ENCODE measurements at places on chromosomes 7 and 10.

DNA sequence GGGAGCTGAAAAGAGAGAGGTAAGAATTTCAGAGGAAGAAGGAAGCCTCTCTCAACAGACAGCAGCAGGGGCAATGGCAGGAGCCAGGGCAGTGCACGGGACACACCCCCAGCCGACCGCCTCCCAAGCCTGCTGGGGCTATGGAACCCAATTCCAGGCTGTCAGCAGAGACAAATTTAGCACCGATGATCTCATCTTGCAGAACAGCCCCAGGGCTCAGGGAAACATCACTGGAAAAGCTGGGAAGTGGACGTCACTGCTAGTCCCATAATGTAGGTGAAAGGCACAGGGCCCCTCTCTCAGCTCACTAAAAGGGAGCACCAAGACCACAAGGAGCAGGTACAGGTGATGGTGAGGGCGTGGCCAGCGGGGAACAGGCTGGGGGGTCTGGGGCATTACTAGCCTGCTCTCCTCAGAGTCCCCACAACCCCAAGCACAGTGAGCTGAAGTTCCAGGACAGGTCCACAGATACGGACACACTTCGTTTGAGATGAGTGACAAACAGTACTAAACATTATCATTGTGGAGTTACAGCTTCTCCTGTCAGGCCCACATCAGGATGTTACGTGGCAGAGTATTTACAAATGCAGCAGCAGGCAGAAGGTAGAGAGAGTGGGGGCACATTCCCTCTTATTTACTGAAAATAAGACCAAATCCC lies 103.7 kb downstream of the PLXNA4 start:
- no peaks in the 10 kb centered on the region for H3K36me3 ChIP-seq
- no peak for DNase-seq
- H3K27ac ChIP-seq, result no peak overlapping the region
- no peak overlapping the region for H3K4me3 ChIP-seq

- no peak overlapping the region for H3K4me3 ChIP-seq
- H3K4me1 ChIP-seq, result no peaks in the 10 kb centered on the region
These were observed 415.3 kb upstream of the PRKCQ start for GRCh38 chr10:6995341-6995740.

GRCh38 chr7:69412331-69413146 lies 185.7 kb upstream of the AUTS2 start:
- DNase-seq, result no peak
- no peak overlapping the region for H3K4me3 ChIP-seq
- H3K36me3 ChIP-seq, result no peaks in the 10 kb centered on the region
- H3K27ac ChIP-seq, result no peak overlapping the region
- H3K27me3 ChIP-seq, result no peaks in the 10 kb centered on the region

GRCh38 chr7:34869057-34869456 lies 168.2 kb downstream of the DPY19L1 start:
- H3K36me3 ChIP-seq, result no peaks in the 10 kb centered on the region
- H3K27ac ChIP-seq, result no peak overlapping the region
- DNase-seq, result peak; percentile 55
- no peaks in the 10 kb centered on the region for H3K27me3 ChIP-seq
- no peak overlapping the region for H3K4me3 ChIP-seq

DNA sequence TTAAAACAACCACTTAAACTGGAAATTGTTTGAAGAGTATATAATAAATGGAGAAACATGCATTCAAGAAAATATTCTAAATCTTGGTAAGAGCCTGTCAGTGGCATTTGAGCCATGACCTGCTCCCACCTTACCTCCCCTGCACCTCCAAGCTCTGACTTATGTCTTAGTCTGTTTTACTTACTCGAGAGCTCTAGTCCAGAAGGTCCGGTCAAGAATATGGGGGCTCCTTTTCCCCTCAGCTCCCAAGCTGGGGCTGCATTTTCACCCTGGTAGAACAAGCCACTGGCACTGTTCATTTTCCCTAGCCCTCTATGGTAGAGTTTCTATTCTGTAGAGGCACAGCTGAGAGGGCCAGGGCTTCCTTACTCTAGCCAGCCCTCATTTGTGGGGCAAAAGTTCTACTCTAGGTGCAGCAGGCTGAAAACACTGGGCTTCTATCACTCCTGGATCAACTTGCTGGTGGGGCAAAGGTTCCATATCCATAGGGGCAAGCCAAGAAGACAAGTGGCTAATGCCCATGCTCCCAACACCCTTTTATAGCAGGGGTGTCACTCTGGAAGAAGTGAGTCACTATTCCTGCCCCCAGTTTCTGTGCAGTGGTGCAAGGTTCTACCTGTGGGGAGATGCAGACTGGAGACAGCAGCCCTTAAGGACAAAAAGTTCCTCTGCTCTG lies 40.6 kb downstream of the ZNF438 start:
- H3K36me3 ChIP-seq, result no peaks in the 10 kb centered on the region
- H3K27ac ChIP-seq, result no peak overlapping the region
- H3K4me3 ChIP-seq, result no peak overlapping the region
- H3K4me1 ChIP-seq, result peaks cover 3% of the 10 kb centered on the region

DNA sequence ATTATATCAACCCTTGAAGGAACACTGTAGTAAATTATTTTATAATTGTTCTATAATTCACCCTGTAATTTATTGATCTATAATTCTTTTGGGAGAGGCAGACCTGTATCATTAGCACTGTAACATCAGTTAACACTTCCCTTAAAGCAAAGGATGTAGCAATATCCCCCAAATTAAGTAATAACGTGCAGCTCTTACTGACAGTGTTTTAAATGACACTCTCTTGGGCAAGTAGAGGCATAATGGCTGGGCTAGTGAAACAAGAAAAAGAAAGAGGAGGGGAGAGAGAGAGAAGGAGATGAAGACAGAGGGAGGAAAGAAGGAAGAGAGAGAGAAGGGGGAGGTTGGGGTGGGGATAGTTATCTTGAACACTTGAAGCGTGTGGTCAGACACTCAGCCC lies 161.0 kb upstream of the RNF32 start:
- H3K4me1 ChIP-seq, result no peaks in the 10 kb centered on the region
- DNase-seq, result no peak
- no peak overlapping the region for H3K4me3 ChIP-seq

DNA sequence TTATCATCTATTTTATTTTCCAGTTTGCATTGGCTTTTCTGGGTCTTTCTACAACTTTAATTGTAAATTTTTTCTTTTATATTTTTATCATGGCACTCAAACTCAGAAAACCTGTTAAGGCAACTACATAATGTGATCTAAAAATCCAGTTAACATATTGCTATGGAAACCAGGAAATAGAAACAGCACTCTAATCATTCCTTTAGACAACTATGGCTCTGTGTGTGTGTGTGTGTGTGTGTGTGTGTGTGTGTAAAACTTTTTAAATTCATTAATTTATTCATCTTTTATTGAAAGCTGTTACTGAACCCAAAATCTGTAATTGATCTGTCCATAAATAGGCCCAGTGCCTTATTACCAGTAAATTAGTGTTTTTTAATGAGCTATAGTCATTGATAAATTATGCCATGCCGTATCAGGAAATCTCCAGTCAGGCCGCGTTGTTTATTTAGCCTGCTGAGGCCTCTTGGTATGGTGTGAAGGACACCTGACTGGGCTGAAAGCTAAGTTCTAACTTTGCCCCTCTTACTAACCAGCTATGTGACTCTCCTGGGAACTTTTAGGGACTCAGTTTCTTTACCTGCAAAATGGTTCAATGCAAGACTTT lies 1.5 kb upstream of the MET start:
- no peaks in the 10 kb centered on the region for H3K27me3 ChIP-seq
- H3K4me1 ChIP-seq, result no peaks in the 10 kb centered on the region
- DNase-seq, result no peak
- H3K27ac ChIP-seq, result no peak overlapping the region
- H3K4me3 ChIP-seq, result no peak overlapping the region
- H3K36me3 ChIP-seq, result no peaks in the 10 kb centered on the region

DNA sequence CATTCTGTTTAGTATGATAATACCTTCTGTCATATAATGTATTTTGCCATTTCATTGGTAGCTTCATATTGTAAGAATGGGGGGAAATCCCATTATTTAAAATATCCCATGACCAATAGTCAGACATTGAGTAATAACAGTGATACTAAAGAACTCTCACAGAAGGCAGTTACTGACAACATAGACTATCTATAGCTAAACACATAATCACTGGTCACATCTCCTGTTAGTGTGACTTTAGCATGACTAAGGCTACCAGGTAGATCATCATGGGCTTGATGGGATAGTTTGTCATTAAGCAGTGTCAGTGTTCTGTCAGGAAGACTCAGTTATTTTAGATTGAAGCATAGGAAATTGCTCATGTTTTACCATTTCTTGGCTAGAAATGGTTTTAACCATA lies 16.4 kb downstream of the OPN1SW start:
- H3K36me3 ChIP-seq, result peaks cover 58% of the 10 kb centered on the region
- H3K4me1 ChIP-seq, result peaks cover 20% of the 10 kb centered on the region
- H3K27me3 ChIP-seq, result no peaks in the 10 kb centered on the region
- no peak overlapping the region for H3K4me3 ChIP-seq
- DNase-seq, result no peak
- no peak overlapping the region for H3K27ac ChIP-seq

GRCh38 chr10:76429368-76430060 lies 998.1 kb downstream of the LRMDA start:
- H3K27ac ChIP-seq, result peak overlapping the region; percentile 59
- DNase-seq, result no peak
- no peaks in the 10 kb centered on the region for H3K36me3 ChIP-seq
- H3K27me3 ChIP-seq, result no peaks in the 10 kb centered on the region
- H3K4me1 ChIP-seq, result peaks cover 22% of the 10 kb centered on the region
- no peak overlapping the region for H3K4me3 ChIP-seq

Data from vagina (tissue), 2 donors.